ENCODE measurements at places on chromosomes 6 and 20.

DNA sequence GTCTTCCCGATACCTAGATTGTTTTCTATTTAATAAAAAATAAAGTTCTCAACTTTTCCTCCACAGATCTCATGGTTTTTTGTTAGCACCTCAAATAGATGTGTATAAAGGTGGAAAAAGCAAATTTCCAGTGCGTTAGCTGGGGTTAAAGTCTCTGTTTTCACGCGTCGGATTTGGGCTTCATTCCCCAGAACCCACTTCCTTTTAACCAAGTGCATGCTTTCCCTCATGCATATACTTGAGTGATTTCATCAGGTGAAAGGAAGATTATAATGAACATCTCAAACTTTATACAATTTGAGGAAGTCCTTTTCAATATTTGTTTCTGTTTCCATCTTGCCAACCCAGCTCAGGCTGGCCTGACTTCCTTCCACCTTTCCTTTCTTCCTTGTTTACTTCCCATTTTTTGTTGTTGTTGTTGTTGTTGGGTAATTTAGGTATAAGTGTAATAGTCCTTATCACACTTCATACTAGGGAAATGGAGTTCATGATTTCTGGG, 43.9 kb upstream of the GGTLC1 start:
- no peak for DNase-seq

- peak; percentile 63 for DNase-seq
These were observed 28.4 kb downstream of the LYRM2 start for GRCh38 chr6:89610149-89610642.

GRCh38 chr6:125868252-125868651, 77.5 kb downstream of the NCOA7 start:
- DNase-seq = no peak

DNA sequence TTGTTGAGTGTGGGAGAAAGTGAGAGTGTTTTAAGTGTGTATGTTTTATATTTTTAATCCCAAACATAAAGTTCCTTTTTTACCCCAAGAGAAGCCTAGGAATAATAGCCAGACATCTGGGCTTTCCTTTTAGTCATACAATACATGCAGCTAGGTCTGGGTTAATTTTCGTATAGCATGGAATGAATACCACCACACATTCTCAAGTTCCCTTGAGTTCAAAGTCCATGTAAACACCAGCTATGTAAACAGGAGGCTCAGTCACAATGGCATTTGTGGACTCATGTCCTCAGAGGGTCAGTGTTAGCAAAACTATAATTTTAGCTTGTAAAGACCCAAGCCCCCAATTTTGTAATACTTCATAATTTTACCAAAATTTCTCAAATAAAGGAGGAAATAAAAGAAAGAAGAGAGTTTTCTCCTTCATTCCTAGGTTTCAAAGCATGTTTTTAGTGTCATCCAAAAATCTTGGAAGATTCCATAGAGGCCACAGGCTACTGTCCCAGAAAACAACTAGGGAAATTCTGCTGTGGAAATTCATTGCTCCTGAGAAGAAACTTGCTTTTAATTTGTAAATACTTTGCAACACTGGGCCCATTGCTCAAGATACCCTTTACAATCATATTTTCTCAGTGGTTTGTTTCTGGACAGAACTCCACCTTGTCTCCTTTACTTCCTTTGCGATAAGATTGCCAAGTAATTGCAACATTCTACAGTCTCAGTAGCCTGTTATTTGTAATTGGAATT, 671.2 kb downstream of the COL12A1 start:
- no peak for DNase-seq

DNA sequence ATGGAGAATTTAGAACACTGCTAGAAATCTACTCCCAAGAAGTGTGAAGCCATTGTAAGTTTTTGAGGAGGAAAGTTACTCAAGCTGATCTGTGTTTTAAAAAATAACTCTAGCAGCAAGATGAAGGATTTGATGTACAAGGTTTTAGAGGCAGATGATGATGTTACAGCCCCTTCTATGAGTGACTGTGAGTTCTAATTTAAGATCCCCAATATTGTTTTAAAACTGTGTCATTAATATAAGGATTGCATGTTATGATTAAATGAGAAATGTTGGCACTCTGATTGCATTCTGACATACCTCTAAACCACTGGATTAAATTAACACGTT, 293.5 kb downstream of the ADGB start:
- DNase-seq = no peak

- no peak for DNase-seq
These were observed 181.8 kb downstream of the TBXT start for GRCh38 chr6:165985806-165986299.

DNA sequence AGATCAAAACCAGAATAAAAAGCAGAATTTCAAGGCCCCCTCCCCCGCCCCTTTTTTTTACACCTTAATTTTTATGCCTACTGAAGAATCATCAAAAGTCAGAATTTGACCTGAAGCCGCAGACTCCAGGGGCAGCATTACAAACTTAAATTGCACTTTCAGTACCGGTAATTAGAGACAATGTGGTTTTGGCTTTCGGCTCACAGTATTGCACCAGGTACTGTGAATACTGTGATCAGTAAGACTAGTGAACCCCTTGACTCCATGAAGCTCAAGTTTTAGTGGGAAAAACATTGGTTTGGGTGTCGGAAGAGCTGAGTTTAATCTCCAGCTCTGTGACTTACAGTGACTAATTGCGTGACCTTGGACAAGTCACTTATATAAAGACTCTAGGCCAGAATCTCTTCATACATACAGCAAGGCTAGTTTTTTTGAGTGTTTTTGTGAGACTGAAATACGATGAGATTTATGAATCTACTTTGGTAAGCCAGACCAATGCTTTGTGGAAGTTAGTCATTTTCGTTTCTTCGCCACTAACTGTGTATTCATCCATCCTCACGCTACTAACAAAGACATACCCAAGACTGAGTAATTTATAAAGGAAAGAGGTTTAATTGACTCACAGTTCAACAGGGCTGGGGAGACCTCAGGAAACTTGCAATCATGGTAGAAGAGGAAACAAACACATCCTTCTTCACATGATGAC, 114.7 kb downstream of the SASH1 start:
- DNase-seq = no peak

GRCh38 chr20:32494483-32495216, 90.5 kb downstream of the NOL4L start:
- DNase-seq = no peak

- DNase-seq = no peak
These were observed 734 bp upstream of the WFDC13 start for GRCh38 chr20:45701104-45701503.

DNA sequence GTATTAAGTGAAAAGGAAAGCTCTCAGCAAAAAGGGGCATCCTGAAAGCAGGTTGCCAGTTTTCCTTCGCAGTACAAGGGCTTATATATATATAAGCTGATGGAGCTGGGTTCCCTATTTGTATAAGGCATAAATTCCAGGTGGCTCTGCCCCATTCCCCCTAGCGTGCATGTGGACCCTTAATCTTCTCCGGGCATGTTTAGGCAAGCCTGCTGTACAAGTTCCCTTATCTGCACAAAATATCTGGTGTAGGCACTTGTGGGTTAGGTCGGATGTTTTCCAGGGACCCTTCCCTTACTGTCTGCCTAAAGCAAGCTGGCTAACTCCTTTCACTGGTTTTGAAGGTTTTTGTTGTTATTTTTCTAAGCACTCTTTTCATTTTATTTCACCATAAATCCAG, 140.7 kb downstream of the FUT9 start:
- no peak for DNase-seq

DNA sequence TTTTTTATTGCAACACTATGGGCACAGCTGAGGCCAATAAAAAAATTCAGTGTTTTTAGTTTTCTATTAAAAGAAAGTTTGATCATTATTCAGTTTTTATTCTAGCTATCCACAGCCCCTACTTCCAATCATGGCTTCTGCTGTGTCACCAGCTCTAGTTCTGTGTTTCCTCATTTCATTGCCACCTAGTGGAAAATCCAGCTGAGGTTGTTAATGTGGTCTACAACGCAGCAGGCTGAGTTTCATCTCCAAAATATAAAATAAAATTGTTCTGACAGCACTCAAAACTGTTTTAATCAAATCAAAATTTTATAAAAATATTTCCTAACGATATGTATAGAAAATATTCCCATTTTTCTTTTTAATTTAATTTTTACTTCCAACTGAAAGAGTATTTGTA, 13.6 kb downstream of the COL9A1 start:
- DNase-seq = no peak

DNA sequence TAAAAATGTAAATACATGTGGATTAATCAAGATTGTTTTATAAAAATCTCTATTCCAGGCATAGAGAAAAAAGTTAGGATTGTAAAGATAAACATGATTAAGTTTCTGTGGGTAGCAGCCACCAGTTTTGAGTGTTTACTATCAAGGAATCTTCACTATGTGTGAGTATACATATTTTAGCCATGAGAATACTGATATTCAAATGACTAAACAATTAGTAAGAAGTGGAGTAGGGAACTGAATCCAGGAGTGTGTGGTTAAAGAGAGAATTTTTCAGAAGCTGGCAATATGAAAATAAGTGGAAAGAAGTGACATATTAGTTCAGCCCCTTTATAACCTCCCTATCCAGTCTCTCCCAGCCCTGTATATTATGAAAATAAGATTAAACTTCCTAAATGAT, 10.3 kb downstream of the ELOVL2 start:
- no peak for DNase-seq

GRCh38 chr6:129748901-129749748, 39.1 kb upstream of the ARHGAP18 start:
- DNase-seq = no peak

- DNase-seq = no peak
These were observed 146.2 kb upstream of the CARMIL1 start for GRCh38 chr6:25132934-25133333.

DNA sequence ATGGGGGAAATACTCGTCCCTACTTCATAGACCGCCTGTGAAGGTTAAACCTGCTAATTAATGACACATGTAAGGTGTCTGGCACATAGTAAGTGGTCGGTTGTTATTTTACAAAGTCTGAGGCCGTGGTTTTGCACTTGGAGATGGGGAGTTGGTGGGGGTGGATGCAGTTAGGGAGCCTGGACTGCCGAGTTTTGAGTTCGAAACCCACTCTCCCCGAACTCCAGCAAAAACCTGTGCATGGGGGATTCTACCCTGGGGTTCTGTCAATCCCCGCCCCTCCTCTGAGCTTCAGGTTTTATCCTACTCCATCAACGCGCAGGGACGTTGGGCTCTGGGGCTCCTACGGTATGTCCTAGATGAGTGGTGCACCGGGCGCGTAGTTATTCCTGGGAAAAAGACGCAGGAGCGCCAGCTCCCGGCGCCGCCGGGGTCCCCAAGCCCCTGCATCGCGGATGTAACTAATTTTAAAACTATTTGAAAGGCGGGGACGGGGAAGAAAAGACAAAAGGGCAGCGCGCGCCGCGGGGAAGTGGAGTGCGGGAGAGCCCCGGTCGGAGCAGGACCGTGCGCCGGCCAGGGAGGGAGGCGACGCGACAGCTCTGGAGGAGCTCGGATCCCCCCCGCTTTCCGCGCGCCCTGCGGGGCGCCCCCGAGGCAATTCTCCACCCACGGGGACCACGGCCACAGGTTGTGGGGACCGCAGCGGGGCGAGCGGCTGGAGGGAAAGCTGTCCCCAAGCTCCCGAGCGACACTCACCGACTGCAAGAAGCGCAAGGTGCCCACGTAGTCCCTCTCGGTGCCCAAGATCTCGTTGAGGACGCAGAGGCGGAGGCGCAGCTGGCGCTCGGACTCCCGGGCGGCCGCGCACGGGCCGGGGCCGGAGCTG, 672 bp downstream of the PREX1 start:
- no peak for DNase-seq

DNA sequence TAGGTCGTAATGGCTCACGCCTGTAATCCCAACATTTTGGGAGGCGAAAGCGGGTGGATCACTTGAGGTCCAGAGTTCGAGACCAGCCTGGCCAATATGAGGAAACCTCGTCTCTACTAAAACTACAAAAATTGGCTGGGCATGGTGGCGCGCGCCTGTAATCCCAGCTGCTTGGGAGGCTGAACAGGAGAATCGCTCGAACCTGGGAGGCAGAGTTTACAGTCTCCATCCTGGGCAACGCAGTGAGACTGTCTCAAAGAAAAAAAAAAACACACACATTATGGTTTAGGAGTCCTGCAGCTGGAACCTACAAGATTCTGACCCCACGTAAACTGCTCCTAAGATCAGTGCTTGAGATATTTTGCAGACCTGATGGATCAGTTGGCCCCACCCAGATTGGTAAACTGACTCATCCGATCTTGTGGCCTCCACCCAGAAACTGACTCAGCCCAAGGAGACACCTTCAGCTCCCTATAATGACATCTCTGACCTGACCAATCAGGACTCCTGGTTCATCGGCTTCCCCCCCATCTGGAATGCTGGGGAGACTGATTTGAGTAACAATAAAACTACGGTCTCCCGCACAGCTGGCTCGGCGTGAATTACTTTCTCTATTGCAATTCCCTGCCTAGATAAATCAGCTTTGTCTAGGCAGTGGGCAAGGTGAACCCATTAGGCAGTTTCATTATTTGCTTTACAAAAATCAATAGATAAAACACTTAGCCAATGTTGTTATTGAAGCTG, 96.2 kb upstream of the BTN3A2 start:
- no peak for DNase-seq

DNA sequence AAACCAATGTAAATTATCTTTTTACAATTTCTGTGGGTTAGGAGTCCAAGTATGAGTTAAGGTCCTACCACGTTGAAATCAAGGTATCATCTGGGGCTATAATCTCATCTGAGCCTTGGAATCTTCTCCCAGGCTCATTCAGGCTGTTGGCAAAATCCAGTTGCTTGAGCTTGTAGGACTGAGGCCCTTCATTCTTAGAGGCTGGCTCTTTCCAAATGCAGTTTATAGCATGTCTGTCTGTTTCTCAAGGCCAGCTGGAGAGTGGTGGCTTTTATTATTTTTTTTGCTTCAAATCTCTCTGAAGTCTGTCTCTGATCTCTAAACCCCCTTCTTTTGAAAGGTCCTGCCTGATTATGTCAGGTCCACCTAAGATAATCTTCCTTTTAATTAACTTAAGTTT, 177.2 kb upstream of the ASCC3 start:
- DNase-seq = no peak

GRCh38 chr20:33079259-33079658, at the start of gene BPIFB4:
Gene BPIFB4 (plus strand): TSS chr20:33079643. CDS start chr20:33081527, 1,884 bp downstream.
- DNase-seq = no peak

- no peak for DNase-seq
These were observed 3.2 kb downstream of the TNFRSF6B start for GRCh38 chr20:63699466-63700198.

DNA sequence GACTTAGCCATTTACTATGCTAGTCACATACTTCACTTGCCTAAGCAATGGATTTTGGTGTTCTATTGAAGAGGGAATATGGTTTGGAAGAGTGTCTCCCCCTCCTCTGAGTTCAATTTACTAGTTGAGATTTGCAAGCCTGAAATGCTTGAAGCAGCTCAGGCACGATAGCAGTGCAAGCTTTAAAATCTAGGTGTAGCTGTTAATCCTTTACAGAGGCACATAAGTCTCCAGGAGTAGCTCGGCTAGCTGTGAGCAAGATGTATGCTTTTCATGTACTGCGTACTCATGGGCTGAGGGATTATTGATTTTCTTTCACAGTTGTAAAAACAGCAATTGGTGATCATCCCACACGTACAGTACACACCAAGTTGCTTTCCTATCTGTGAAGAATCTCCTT, 726 bp downstream of the FLRT3 start:
- DNase-seq = no peak
